ENCODE measurements at places on chromosomes 4 and X.

GRCh38 chrX:39227371-39227770 lies 426.1 kb downstream of the MID1IP1 start:
- DNase-seq: no peak

DNA sequence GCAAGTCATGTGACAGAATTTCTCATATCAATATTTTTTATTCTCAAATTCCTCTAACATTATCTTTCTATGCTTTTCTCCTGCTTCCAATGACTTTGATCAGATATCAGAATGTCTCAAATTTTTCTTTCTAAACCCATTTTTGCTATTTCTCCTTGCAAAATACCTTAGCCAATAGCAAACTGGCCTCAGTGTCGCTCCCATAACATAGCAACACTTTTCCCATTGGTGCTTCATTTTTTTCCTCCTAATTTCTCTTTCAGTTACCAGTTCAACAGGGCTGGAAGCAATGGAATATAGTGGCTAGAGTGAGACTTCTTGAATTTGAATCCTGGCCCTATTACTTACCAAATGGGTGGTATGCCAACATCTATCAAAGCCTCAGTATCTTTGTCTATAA lies 1091.6 kb downstream of the C4orf33 start:
- no peak for DNase-seq

GRCh38 chrX:132375941-132376340 lies 112.9 kb downstream of the MBNL3 start:
- no peak for DNase-seq

DNA sequence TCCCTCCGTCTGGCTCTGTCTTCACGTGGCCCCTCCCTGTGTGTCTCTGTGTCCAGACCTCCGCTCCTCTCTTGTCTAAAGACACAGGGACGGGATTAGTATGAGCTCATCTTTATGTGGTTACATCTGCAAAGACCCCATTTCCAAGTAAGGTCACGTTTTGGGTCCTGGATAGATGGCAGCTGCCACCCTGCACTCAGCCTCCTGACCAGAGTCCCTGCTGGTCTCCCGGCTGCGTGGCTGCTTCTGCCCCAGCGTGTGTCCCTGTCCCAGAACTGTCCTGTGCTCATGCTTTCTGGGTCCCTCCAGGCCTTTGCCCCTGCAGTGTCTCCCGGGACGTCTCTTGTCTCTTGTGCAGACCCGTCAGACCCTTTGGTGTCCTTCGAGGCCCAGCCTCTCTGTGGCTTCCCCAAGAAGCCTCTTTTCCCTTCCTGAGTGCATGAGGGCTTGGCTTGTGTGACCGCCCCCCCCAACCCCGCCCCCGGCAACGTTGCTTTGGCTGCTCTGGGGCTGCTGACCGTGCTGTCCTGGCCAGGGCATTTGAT lies 107.3 kb downstream of the PSAPL1 start:
- no peak for DNase-seq

GRCh38 chr4:89249716-89250361 lies 57.8 kb downstream of the GPRIN3 start:
- DNase-seq: no peak

DNA sequence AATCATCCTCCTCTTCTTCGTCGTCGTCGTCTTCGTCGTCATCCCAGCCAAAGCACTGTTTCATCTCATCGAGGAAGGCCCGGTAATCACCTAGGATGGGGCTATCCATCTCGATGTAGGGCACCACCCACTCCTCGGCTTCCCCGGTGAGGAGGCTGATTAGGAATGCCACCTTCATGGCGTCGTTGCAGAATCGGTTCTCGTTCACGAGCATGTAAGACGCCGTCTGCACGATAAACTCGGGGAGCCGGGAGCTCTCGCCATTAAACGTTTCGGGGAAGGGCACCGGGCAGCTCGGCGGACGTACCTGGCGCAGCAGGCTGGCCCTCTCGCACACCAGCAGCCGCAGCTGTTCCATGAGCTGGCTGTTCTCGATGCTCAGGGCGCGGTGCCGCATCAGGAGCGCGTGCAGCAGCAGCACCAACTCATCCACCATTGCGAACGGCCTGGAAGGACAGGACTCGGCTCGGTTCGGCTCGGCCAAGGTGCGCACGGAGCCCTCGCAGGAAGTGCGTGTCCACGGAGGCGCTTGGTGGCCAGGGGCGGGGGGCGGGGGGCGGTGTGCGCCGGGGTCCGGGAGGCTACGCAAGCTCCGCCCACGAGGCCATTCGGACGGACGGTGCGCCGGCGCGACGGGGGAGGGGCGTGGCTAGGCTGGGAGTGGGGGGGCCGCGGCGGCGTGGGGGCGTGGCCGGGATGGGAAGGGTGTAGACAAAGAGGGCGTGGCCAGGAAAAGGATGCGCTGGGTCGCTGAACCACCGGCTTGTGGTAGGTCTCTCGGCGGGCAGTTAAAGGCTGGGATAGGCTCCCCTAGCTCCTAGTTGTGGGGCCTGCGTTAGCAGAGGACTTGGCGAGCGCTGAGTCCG lies at the start of gene LDOC1:
TSS of gene LDOC1 (minus strand) at position 544 of the 866 bp plus-strand sequence. CDS start at position 436, 108 bp downstream.
- no peak for DNase-seq

- DNase-seq: no peak
Observed at GRCh38 chr4:177119021-177119471, 190.6 kb upstream of the NEIL3 start.

DNA sequence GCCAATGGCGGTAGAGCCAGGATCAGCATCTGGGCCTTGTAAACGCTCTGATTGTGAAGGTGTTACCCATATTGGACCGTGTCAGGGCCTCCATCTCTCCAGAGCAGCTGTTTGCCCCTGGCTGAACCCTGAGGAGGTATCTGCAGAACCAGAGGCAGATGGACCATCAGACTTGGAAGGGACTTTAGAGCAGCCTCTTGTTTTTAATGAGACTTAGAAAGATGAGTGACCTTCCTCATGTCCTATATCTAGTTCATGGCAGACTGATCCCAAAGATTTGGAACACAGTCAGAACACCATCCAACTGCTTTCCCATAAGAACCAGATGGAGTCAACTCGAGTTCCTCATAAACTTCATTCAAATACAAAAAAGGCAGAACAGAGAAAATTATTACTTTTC lies 135.1 kb upstream of the MSX1 start:
- no peak for DNase-seq

- DNase-seq: no peak
Observed at GRCh38 chrX:42106556-42106955, 183.2 kb upstream of the CASK start.

DNA sequence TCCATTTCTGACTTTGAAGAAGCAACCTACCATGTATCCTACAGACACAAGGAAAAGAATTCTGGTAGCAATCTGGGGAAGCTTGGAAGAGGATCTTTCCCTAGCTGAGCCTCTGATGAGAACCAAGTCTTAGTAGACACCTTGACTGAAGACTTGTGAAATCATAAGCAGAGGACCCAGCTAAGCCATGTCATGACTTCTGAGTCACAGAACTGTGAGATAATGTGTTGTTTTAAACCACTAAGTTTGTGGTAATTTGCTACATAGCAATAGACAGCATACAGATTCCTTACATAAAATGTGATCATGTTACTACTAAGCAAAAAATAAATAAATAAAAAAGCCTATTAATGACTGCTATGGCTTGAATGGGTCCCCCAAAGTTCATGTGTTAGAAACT lies 71.3 kb upstream of the ANKRD50 start:
- DNase-seq: no peak

DNA sequence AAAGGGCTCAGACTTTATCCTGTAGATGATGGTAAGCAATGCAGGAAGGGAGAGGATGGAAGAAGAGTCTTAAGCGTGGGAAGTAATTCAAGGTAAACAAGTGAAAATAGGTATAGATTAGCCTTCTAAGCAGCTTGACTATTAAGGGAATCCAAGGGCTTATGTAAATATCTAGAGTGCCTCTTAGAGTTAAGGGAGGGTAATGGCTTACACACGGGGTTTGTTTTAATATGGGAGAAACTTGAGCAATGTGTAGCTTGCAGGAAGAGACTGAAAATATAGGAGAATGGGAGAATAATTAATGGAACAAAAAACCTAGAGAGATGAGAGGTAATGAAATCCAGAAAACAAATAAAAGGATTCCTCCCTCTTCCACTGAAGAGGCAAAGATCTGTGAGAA lies 12.8 kb upstream of the SAP30 start:
- no peak for DNase-seq

DNA sequence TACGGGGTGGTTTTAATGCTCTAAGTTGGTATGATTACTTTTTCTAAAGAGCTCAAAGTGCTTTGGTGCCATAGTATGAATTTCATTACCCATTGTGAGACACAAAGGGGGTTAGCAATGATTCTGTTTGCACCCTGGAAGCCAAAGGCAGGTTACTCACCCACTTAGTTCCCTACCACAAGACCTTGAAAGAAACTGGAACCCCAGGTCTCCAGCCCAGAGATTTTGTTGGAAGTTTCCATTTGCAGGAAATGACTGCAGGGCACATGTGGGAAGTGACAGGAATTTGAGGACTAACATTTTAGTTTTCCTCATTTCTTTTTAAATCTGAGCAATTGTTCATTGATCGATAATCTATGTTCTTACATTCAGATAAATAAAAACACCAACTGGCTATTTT lies 1.8 kb upstream of the HS3ST1 start:
- no peak for DNase-seq

- DNase-seq: peak; percentile 12
Observed at GRCh38 chrX:64885850-64886249, 90.4 kb downstream of the ZC4H2 start.

GRCh38 chr4:129403848-129404247 lies 307.9 kb downstream of the C4orf33 start:
- no peak for DNase-seq

GRCh38 chrX:79330022-79330421 lies 37.1 kb downstream of the ITM2A start:
- DNase-seq: no peak

DNA sequence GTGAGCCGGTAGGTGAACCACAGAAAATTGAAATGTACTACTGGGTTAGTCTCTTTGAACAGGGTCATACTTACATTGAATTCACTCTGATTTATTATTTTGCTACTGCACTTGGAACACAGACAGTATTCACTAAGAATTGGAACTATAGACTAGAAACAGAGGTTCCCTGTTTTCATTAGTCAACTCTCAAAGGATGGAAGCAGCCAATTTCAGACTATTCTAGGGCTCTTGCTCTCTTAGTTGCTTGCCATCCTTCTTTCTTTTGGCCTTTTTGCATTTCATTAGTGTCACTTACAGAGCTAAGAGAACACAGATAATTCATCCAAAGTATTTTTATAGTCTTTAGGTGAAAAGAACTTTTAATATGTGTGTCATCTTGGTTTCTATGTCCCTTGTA lies 52.6 kb downstream of the SHROOM3 start:
- no peak for DNase-seq

DNA sequence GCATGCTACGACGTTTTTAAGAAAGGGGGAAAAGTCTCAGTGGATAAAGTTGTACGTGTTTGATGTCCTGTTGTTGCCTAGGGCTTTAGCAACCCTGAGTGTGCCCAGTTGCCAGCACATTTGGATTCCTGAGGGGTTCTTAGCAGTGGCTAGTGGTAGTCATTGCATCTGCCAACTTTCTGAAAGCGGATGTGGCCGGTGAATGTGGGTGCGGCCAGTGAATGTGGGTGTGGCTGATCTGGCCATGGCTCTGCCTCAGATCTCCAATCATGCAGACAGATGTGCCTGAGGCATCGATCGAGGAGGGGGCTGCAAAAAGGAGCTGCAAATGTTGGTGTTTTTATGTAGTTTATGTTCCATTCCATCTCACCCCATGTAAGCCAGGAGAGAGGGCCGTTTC lies 41.5 kb upstream of the FAT1 start:
- no peak for DNase-seq

DNA sequence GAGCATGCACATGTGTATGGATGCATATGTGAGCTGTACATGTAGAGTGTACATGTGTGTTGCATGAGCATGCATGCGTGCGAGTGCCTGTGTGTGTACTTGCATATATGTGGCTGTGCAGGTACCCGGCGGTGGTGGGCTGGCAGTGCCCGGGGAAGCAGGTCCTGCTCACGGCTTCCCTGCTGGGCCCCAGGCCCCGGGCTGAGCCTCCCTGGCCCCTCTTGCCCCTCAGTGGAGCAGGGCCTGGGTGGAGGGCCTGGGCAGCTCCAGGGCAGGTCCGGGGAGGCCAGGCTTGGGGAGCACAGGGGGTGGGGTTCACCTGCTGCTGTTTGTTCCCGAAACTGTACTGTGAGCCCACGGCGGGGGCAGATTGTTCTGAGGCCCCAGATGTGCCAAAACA lies 9.4 kb downstream of the NAT8L start:
- DNase-seq: no peak

DNA sequence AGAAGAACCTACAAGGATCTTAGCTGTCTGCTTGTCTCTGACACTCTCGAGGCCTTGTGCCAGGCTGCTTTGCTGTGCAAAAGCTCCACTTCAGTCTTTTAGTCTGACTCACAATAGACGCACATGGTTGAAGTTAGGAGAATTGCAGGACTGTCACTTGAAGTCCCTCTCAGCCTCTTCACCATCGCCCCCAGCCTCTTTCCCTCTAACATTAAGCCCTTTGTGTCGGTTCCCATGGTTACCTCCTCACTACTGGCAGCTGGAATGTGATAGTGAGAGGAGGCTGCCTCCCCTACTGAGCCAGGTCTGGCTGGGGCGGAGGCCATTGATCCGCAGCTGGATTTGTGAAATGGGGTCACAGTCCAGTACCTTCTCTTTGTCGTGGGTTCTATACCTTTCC lies 201.8 kb downstream of the SOWAHB start:
- DNase-seq: no peak

- no peak for DNase-seq
Observed at GRCh38 chrX:110791071-110791470, 4.5 kb downstream of the CHRDL1 start.

GRCh38 chr4:151624626-151625565 lies 135.9 kb downstream of the GATB start:
- no peak for DNase-seq

GRCh38 chr4:133869486-133869885 lies 332.1 kb downstream of the PABPC4L start:
- no peak for DNase-seq

DNA sequence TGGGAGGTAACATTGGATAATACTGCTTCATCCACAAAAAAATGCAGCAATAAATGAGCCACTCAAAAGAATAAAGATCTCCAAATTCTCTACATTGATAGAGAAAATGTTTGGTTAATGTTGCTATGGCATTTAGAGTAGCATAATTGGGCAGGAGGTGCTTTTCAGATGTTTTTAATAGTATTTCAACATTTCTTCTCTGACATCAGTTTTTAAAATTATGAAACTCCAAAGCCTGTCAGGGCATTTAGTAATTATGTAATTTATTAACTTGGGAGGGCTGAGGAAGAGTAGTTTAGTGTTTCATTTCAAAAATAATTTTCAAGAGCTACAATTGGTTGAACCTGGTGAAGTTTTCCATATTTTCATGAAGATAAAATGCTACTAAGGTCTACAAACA lies 211.3 kb upstream of the INTU start:
- DNase-seq: no peak

DNA sequence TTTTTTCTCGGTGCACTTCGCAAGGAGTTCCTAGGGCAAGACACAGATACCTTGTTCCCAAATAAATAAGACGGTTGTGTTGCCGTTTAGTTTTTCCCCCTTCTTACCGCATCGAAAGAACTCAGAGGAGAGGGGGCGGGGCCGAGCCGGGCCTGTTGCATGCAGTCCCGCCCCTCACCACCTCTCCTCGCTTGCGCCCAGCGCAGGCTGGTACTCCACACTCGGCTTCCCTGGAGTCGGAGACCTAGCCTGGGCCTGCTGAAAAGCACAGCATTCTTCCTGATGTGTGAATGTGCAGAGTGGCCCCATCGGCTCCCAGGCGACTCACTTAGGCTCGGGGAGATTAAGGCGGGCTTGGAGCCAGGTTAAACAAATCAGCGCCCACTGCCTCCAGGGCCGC lies 26.1 kb upstream of the VMA21 start:
- DNase-seq: no peak

- DNase-seq: no peak
Observed at GRCh38 chrX:111505783-111506182, 5.7 kb upstream of the SERTM2 start.

Measured in AML-193 (cell line).